ENCODE measurements at places on chromosomes 11 and 22.

GRCh38 chr11:65654375-65655349 lies 8.1 kb downstream of the RELA start:
- peaks cover 53% of the 10 kb centered on the region for H3K4me1 ChIP-seq
- H3K4me3 ChIP-seq: no peak overlapping the region
- peak overlapping the region; percentile 95 for H3K27ac ChIP-seq
- H3K27me3 ChIP-seq: no peaks in the 10 kb centered on the region

DNA sequence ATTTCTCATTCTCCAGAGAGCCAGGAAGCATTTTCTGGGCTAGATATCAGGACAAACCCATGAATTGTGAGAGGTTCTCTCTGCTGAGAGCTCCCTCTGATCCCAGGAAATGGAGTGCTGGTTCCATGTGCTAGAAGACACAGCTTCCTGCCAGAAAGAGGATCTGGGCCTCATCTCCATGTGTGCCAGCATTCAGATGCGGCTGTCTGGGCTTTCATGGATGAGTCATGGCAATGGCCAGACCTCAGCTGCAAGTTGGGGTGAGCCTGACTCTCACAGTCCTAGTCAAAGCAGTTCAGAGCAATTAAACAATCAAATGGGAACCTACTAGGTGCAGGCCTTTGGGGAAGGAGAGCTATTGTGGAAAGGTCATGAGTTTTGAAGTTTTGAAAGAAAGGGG lies 82.3 kb upstream of the EED start:
- H3K27ac ChIP-seq: no peak overlapping the region
- no peaks in the 10 kb centered on the region for H3K36me3 ChIP-seq
- H3K4me1 ChIP-seq: peaks cover 24% of the 10 kb centered on the region

GRCh38 chr22:39316440-39317083 lies 2.9 kb downstream of the RPL3 start:
- H3K27me3 ChIP-seq: no peaks in the 10 kb centered on the region
- H3K4me3 ChIP-seq: peak overlapping the region; percentile 100
- peaks cover 50% of the 10 kb centered on the region for H3K4me1 ChIP-seq
- DNase-seq: peak; percentile 56

DNA sequence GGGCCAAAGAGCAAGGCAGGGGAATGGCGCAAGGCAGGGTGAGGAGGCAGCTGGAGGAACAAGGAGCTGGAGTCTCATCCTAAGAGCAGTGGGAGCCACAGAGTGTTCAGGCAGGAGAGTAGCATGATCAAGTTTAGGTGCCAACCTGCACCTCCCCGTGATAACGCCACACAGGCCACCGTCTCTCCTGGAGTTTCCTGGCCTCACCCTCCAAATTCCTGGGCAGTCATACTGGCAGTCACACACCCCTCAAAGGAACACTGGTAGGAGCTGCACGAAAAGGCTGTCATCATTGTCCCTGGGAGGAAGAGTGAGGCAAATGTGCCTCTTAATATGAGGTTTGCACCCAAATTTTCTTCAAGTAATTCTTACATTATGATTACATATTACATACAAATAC lies 36.3 kb upstream of the RTL6 start:
- H3K27me3 ChIP-seq: peaks cover 8% of the 10 kb centered on the region
- no peaks in the 10 kb centered on the region for H3K36me3 ChIP-seq
- no peak overlapping the region for H3K4me3 ChIP-seq
- H3K27ac ChIP-seq: no peak overlapping the region
- no peaks in the 10 kb centered on the region for H3K4me1 ChIP-seq

DNA sequence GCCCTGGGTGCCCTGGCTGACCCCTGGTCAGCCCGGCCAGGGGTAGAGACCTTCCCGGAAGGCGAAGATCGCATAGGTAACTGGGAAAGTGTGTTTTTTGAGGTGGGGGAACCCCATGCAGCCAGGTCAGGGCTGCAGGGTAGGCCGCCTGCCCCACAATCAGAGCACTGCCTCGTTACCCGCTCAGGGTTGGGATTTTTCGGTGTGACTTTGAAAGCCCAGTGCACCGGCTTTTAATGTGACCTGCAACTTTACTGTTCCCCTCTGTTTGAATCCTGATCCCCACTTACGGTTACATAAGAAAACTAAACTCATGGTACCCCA lies 239.2 kb upstream of the PLET1 start:
- H3K4me3 ChIP-seq: no peak overlapping the region
- no peak overlapping the region for H3K27ac ChIP-seq
- H3K36me3 ChIP-seq: no peaks in the 10 kb centered on the region
- no peaks in the 10 kb centered on the region for H3K4me1 ChIP-seq

DNA sequence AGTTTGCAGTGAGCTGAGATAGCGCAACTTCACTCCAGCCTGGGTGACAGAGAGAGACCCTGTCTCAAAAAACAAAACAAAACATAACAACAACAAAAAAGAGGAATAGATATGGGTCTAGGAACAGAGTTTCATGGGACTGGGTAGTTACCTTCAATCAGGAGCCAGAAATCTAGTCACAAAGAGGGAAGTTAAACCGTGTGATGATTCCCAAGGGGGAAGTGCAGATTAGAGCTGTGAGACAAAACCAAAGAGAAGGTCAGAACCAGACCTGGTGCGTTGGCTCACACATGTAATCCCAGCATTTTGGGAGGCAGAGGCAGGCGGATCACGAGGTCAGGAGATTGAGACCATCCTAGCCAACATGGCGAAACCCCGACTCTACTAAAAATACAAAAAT lies 42.1 kb upstream of the LARGE1 start:
- no peak for DNase-seq
- no peaks in the 10 kb centered on the region for H3K27me3 ChIP-seq
- H3K4me1 ChIP-seq: peaks cover 6% of the 10 kb centered on the region
- no peak overlapping the region for H3K27ac ChIP-seq
- no peaks in the 10 kb centered on the region for H3K36me3 ChIP-seq
- H3K4me3 ChIP-seq: no peak overlapping the region

DNA sequence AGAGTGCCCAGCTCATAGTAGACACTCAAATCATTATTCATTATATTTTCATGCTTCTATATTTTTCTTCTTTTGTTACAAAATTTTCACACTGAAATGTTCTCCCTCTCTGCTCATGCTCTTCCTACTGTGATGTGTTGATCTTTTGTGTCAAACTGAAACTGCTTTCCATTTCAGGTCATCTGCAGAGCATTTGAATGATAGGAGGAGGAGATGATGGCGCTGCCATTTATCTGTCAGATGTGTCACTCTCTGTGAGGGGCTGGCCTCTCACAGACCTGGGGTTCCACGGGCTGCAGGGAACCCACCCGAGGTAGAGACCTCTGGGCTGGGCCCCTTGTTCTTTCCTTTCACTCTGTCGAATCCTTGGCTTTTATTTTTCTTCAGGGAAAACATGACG lies 41.1 kb downstream of the OR10A6 start:
- peaks cover 21% of the 10 kb centered on the region for H3K4me1 ChIP-seq
- no peaks in the 10 kb centered on the region for H3K36me3 ChIP-seq
- H3K27ac ChIP-seq: peak overlapping the region; percentile 4
- peaks cover 2% of the 10 kb centered on the region for H3K27me3 ChIP-seq
- no peak overlapping the region for H3K4me3 ChIP-seq
- no peak for DNase-seq

- no peak overlapping the region for H3K4me3 ChIP-seq
- no peaks in the 10 kb centered on the region for H3K27me3 ChIP-seq
- no peaks in the 10 kb centered on the region for H3K36me3 ChIP-seq
- H3K27ac ChIP-seq: no peak overlapping the region
- peaks cover 21% of the 10 kb centered on the region for H3K4me1 ChIP-seq
- no peak for DNase-seq
Measured at GRCh38 chr22:23074451-23074850, 4.1 kb downstream of the GNAZ start.

DNA sequence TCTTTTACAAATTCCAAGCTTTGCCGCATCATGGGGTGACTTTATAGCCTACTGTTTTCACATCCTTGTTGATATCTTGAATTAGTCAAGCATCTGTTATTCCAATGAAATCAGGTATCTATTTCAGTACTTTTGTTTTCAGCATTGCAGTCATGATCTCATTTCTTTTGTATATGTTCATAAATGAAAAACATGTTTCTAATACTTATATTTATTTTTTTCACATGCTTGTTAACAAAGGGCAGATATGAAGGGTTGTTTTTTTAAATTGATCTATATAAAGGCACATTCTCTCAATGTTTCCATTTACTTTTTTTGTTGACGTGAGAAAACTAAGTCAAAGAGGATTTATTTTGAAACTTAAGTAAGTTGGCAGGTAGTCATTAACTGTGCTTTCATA lies 964.8 kb downstream of the JRKL start:
- no peaks in the 10 kb centered on the region for H3K27me3 ChIP-seq
- no peak overlapping the region for H3K27ac ChIP-seq

- no peak overlapping the region for H3K27ac ChIP-seq
- no peak for DNase-seq
- H3K36me3 ChIP-seq: no peaks in the 10 kb centered on the region
- H3K4me1 ChIP-seq: no peaks in the 10 kb centered on the region
Measured at GRCh38 chr11:86761978-86762377, 38.4 kb upstream of the PRSS23 start.

DNA sequence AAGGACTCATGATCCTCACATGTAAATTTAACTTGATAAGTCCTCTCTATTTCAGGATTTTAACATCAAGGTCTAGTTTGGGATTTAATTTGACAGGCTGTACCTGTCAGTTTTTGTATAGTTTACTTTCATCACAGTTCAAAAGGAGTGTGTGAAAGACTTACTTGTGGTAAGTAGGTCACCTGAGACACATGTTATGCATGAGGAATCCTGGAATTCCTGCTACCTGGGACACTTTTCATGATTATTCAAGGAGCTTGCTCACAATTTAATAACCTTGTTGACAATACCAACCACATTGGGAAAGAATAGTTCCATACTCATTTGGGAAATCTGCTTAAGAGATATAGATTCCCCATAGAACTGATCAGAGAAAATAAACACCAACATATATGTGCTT lies 15.8 kb upstream of the SLC36A4 start:
- H3K36me3 ChIP-seq: no peaks in the 10 kb centered on the region
- H3K27ac ChIP-seq: no peak overlapping the region
- H3K4me3 ChIP-seq: no peak overlapping the region
- DNase-seq: no peak

- no peaks in the 10 kb centered on the region for H3K27me3 ChIP-seq
- no peaks in the 10 kb centered on the region for H3K4me1 ChIP-seq
- DNase-seq: no peak
Measured at GRCh38 chr22:35191412-35191811, 65.9 kb upstream of the HMGXB4 start.

GRCh38 chr11:36431429-36432092 lies 78.5 kb downstream of the TRAF6 start:
- H3K27ac ChIP-seq: no peak overlapping the region
- no peak overlapping the region for H3K4me3 ChIP-seq
- H3K27me3 ChIP-seq: no peaks in the 10 kb centered on the region
- DNase-seq: no peak

All from activated B cell treated with CpG ODN at 0.5 μM for 24 hours (primary cell).